Activated naive CD8-positive, alpha-beta T cell treated with anti-CD3 and anti-CD28 coated beads, Interleukin-2, amount 50 U/mL, for 16 hours (primary cell): ENCODE measurements at places on chromosomes 13 and 19.

DNA sequence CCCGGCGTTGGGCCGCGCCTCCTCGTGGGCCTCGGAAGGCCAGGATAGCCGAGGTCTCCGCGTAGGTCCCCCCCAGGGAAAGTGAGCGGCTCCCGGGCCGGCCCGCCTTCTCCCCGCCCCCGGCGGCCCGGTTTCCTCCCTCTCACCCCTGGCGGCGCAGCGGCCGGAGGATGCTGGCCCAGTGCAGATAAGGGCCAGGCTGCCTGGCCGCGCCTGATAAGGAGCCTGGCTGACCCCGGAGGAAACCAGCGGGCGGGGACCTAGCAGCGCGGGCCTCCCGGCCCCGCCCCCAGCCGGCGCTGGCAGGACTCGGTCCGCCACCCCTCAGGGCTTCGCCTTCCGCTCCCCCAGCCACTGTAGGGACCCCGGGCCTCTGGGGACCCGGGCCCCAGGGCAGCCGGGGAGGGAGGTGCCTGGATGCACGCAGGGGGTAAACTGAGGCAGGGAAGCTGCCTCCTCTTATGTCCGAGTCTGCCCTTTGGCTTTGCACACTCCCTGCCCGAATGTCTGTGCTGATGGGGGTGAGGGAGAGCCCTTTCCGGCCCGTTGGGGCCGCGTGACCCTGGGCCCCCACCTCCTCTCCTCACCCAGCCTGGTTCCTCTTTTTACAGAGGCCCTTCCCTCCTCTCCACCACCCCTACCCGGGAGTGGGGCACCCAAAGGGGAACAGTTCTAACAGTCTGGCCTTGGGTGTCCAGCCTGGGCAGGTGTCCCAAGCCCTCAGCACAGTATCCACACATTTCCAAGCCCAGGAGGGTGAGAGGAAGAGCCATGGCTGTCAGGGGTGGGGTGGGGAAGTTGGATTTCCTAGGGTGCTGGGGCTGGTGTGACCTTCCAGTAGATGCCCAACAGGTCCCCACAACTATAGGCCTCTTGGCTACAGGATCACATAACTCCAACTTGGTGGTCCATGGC is at the start of gene LYL1:
Gene LYL1, minus strand, starts transcription at position 193 of the 915 bp plus-strand sequence. CDS start 1,687 bp downstream, outside the sequence.
- DNase-seq = no peak

DNA sequence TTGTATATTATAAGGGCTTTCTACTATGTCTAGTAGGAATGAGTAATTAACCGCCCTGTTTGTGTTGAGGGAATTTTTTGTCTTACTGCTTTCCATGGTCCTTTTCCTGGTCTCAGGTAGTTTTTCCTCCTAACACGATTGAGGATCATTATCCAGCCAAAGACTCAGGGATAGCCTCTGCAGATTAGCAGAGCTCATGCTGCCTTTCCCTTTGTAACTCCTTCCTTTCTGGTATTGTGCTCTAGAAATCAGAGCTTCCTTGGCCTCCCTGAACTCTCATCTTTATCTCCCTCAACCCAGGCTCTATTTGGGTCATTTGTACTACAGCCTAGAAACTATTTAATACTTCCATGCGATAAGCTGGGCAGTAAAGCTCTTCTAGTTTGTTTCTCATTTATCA is 142.1 kb downstream of the PDS5B start:
- DNase-seq = no peak

- no peak for DNase-seq
Observed at GRCh38 chr19:55635334-55635717, 5.5 kb upstream of the ZNF580 start.

GRCh38 chr19:47142779-47143178 is 12.1 kb downstream of the SAE1 start:
- DNase-seq = no peak

DNA sequence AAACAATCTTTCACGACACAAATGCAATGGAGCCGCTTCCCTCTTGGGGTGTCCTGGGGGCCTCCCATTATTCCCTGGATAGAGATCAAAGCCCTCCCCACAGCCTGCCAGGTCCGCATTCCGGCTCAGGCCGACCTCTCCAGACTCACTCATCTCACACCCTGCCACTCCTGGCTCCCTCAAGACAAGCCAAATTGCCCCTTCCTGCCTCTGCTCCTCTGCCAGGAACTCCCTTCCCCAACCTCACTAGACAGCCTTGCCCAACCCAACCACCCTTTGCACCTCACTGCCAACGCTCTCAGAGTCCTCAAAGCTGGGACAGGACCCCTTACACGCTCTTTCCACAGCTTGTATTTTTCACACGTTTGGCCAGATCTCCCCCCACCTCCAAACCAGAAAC is 1.5 kb downstream of the ABHD17A start:
- DNase-seq = no peak
